ENCODE measurements at places on chromosomes 4 and X. TPM values are rescaled to one million over a fixed set of nuclear protein-coding genes. Genes with fewer than 3 reads are reported as not detected.

The NAT8L gene
- total RNA-seq = 8.3 TPM

The CD38 gene
- 0.37 TPM for total RNA-seq

The ADH1A gene
- not detected for total RNA-seq

The PASD1 gene
- not detected for total RNA-seq

The MORC4 gene
- total RNA-seq = 2.0 TPM

The PCDH19 gene
- total RNA-seq = 4.1 TPM

The SRPX2 gene
- total RNA-seq = not detected

The TMEM47 gene
- total RNA-seq = 2.8 TPM

The ASB9 gene
- not detected for total RNA-seq

The TREX2 gene
- 0.29 TPM for total RNA-seq

The GYPE gene
- total RNA-seq = not detected

The UGT2A1 gene
- total RNA-seq = not detected

The CCKAR gene
- total RNA-seq = not detected

The ERVMER34-1 gene
- total RNA-seq = not detected

The STOX2 gene
- total RNA-seq = 26.7 TPM

The MSX1 gene
- 0.22 TPM for total RNA-seq

The HSFX4 gene
- not detected for total RNA-seq

The NLRP2B gene
- not detected for total RNA-seq

The CXXC4 gene
- total RNA-seq = 21.8 TPM

The DMRTC1B gene
- total RNA-seq = 1.8 TPM

The F8 gene
- total RNA-seq = 1.8 TPM

- DNase-seq = peak; percentile 41
These were observed 158.6 kb downstream of the STPG2 start for GRCh38 chr4:97984545-97985131.

- DNase-seq = no peak
These were observed 46.6 kb downstream of the IL13RA2 start for GRCh38 chrX:114970806-114971205.

DNA sequence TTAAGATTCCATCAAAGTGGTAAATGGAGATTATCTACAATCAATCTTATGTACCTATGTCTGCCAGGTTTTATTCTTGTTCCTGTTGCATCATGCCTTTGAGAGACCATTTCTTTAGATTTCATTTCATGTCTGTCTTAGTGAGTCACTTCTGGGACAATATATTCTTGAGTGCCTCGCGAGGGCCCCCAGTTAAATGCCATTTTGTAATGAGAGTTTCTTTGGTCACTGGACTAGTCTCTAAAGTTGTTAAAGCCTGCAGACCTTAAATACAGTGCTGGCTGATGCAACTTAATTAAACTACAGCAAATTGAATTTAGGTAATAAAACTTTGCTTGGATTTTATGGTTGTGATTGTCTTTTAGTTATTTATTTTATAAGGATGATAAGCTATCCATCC is 87.2 kb upstream of the PITX2 start:
- DNase-seq = no peak

- DNase-seq = no peak
These were observed 60.6 kb downstream of the NBDY start for GRCh38 chrX:56789518-56790070.

GRCh38 chr4:183335369-183335940 is 13.2 kb upstream of the CLDN24 start:
- DNase-seq = no peak

- DNase-seq = no peak
These were observed 389.6 kb downstream of the ARHGAP24 start for GRCh38 chr4:85864259-85865205.

- DNase-seq = no peak
These were observed 95.2 kb downstream of the SYNPO2 start for GRCh38 chr4:118983831-118984230.

- peak; percentile 52 for DNase-seq
These were observed 184.8 kb upstream of the MTMR8 start for GRCh38 chrX:64580035-64580434.

DNA sequence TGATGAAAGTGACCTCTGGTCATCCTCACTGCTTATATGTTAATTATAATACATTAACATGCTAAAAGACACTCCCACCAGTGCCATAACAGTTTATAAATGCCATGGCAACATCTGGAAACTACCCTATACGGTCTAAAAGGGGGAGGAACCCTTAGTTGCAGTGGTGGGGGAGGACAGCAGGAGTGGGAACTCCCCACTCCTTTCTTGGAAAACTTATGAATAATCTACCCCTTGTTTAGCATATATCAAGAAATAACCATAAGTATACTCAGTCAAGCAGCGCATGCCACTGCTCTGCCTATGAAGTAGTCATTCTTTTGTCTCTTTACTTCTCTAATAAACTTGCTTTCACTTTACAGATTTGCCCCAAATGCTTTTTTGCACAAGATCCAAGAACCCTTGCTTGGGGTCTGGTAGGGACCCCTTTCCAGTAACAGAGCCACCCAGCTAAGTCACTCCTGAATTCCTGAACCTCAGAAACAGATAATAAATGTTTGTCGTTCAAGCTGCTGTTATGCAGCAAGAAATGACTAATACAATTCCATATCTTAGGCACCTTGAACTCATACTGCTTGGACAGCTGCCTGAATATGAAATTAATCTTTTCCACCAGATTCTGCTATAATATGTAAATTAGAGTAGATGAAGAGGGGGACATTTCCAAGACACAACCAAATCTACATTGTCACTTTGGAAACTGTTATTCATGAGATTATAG is 14.4 kb upstream of the REPS2 start:
- DNase-seq = no peak

DNA sequence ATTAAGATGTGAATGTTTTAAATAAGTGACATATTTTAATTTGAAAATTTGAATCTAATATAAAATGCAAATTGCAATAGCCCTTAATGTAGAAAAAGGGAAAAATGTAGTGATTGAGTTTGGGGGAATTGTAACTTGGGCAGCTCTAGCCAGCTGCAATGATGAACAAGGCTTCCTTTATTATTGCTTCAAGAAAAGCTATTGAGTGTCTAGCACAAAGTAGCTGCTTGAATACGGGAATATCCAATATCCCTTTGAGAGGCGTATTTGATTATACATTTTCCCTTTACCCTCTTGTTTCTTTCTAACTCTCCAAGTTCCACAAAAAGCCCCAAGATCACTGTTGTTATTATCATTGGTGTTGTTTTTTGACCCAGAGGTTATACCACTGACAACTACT is 21.8 kb downstream of the IL1RAPL1 start:
- DNase-seq = no peak

- DNase-seq = no peak
These were observed 24.3 kb downstream of the HS3ST1 start for GRCh38 chr4:11404431-11404830.

GRCh38 chrX:150694738-150695410 is 1.7 kb downstream of the MTMR1 start:
- peak; percentile 31 for DNase-seq

DNA sequence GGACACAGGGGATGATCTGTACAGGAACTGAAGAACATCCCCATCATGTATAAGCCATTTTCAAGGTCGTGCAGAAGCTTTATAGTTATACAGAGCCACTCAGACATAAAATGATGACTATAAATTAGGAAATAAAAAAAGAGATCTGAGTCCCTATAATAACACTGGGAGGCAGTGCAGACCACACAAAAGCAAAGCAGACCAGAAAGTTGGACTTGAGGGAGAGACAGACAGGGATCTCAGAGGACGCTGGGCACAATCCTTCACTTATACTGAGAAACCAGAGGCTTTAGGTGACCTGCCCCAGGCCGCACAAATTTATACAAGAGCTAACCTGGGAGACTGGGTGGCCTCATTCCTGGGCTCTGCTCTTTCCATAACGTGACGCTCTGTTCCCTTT is 70.5 kb downstream of the HADH start:
- DNase-seq = no peak

DNA sequence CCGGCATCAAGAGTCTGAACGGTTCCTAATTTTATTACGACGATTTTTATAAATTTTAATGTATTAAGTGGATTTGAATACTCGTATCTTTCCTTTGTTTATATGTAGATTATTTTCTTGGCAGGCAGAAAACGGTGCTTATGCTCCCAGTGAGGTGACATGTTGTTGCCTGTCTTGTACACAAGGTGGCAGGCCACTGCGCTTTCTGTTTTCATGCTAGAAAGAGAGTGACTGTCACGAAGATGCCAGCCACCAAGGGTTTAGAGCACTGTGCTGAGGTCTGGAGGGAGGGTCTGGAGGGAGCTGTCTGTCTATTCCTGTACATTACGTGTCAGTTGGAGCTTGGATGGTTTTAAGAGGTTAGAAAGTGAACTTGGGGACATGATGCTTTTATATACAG is 87.7 kb downstream of the SHROOM2 start:
- DNase-seq = peak; percentile 58

- no peak for DNase-seq
These were observed 118.5 kb downstream of the WDFY3 start for GRCh38 chr4:84847978-84848377.

GRCh38 chr4:8468746-8469535 is 28.4 kb downstream of the TRMT44 start:
- DNase-seq = peak; percentile 88

- no peak for DNase-seq
These were observed 14.1 kb downstream of the MAP7D3 start for GRCh38 chrX:136237074-136237473.

GRCh38 chrX:133749951-133750350 is 235.4 kb downstream of the GPC3 start:
- DNase-seq = no peak

DNA sequence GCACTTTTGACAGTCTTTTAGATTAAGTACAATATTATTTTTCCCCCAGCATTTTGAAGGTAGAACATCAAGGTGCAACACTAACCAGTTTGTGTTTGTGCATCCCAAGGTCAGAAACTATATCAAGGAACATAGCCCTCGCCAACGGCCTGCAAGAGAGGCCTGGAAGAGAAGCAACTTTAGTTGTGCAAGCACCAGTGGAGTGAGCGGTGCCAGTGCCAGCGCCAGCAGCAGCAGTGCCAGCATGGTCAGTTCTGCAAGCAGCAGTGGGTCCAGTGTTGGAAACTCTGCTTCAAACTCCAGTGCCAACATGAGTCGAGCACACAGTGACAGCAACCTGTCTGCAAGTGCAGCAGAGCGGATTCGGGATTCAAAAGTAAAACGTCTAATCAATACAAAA is 21.7 kb downstream of the FAM199X start:
- no peak for DNase-seq

GRCh38 chr4:56728512-56728911 is 47.4 kb upstream of the HOPX start:
- DNase-seq = no peak

- no peak for DNase-seq
These were observed 12.3 kb upstream of the NDP start for GRCh38 chrX:43985511-43985910.

- no peak for DNase-seq
These were observed 10.1 kb upstream of the SASH3 start for GRCh38 chrX:129769467-129770154.

- no peak for DNase-seq
These were observed 27.5 kb downstream of the ENPEP start for GRCh38 chr4:110503270-110504083.

GRCh38 chrX:132750331-132751062 is 207.9 kb downstream of the HS6ST2 start:
- no peak for DNase-seq

DNA sequence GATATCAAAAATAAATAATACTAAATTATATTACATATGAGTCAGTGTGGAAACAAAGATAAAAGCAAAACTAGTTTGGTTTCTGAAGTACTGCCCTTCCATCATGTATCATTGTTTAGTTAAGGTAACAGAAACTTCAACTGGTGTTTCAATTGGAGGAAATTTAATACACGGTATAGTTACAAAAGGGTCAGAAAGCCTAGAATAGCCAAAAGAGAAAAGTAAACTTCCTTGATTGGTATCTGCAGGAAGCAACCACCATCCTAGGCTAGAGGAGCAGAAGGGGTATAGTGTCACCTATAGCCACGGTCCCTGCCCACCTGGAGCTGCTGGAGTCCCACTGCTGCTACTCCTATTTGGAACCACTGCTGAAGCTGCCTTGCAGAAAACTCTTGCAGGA is 185.6 kb downstream of the SLC7A11 start:
- DNase-seq = no peak

DNA sequence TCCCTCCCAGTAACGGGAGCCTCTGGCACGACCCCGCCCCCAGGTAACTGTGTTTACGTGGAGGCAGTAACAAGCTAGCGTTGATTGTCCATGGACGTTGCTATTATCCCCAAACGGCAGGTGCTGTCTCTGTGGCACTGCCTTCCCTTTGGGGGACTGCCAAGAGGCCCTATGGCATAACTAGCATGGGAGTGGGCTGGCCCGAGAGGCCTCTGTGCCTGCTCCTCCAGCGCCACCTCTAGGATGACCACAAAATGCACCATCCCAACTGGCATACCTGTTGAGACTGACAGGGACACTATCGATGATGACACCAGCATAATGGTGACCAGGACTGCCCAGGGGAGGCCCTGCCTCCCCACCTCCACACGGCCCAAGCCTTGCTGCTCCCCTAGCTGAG is 1.5 kb downstream of the SRPK3 start:
- no peak for DNase-seq

GRCh38 chrX:92232182-92232581 is 453.0 kb downstream of the PCDH11X start:
- DNase-seq = no peak

GRCh38 chr4:54709400-54709799 is 51.6 kb downstream of the KIT start:
- DNase-seq = no peak

DNA sequence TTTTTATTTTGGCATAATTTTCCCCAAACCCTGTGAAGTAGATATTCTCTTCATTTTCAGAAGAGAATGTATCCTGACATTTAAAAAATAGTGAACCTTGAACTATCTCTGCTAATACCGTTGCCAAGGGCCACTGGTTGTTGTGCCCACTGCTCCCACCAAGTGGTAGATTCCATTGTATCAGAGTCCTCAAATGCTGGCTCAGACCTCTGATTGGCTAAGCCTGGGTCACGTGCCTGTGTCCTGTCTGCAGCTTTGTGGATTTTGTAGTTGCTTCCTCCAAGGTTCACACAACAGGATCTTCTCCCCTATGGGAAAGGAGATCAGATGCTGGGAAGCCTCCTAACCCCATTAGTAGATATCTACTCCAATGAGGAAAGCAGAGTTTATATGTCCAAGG is 104.8 kb upstream of the CASK start:
- DNase-seq = no peak

DNA sequence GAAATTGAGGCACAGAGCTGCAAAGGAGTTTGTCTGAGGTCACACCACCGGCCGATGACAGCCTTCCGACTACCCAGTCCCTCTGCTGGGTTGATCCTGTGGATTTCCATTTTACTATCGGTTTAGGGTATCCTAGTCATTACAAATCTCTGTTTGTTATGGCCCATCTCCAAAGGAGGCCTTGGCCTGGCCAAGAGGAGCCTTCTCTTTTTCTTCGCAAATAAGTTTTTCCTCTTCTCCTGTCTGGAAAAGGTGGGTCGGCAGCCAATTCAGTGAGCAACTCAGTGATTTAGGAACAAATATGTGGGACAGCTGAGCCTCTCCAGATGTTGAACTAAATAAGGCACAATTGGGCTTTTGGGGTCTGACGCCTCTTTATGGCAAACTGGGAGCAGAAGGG is 169.2 kb upstream of the RBPJ start:
- DNase-seq = no peak

GRCh38 chrX:106751407-106751806 is 24.9 kb downstream of the RNF128 start:
- DNase-seq = no peak
